Activated CD4-positive, alpha-beta T cell treated with anti-CD3 and anti-CD28 coated beads, Interleukin-2, Interleukin-6, amounts not matched to agents 100 ng/mL and 50 ng/mL, durations not matched to agents 16 hours and 8 hours (primary cell): ENCODE measurements at places on chromosomes 16 and 17.

DNA sequence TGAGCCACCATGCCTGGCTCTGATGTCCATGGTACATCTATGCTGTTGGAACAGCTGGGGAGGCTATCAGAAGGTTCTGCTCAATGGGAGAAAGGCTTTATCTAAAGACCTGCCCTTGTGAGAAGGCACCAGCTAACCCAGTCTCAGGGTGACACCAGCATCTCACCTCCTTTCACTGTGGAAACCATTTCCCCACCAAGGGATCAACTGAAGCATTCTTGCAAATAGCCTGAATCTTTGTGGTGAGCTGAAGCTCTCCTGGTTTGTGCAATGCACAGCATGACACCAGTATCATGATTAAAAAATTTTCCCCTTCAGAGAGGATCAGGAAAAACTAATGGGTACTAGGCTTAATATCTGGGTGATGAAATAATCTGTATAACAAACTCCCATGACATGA lies 5.1 kb downstream of the CCL18 start:
- DNase-seq, result no peak

GRCh38 chr17:18139949-18140348 lies 31.4 kb downstream of the MYO15A start:
- DNase-seq, result no peak

GRCh38 chr17:51121620-51122472 lies 1.2 kb upstream of the SPAG9 start:
- peak; percentile 93 for DNase-seq

DNA sequence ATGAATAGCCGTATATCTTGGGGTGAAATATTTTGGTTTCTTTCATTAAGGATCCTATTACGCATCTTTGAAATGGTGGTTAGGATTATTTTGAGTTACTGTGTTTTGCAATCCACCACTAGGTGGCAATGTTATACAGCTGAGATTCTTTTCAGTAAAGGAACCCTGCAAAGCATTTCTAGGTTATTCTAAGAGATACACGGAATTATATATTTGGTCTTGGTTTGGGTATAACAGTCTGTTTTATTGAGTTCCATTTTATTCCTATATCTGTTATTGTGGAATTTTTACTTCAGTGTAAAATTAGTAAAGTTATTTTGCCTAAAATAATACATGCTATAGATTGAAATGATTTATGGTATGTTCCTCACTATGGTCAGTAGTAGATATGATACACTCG lies 62.9 kb upstream of the CPHXL start:
- peak; percentile 65 for DNase-seq

DNA sequence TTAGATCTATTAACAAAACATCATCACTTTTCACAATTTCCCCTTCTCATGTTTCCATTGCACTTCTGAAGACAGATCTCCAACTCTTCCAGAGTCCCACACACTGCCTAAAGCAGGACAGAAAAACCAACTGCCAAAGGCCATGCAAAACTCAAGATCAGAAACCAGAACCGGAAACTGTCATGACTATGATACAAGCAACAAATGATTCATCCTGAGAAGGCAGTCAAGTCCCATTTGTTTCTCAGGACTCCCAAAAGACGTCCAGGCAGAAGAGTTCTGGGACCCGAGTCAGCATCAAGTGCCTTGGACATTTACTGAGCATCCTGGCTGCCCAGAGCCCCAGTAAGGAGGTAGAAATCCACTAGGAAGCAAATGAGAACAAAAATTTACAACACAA lies 38.8 kb downstream of the ERN1 start:
- peak; percentile 80 for DNase-seq

DNA sequence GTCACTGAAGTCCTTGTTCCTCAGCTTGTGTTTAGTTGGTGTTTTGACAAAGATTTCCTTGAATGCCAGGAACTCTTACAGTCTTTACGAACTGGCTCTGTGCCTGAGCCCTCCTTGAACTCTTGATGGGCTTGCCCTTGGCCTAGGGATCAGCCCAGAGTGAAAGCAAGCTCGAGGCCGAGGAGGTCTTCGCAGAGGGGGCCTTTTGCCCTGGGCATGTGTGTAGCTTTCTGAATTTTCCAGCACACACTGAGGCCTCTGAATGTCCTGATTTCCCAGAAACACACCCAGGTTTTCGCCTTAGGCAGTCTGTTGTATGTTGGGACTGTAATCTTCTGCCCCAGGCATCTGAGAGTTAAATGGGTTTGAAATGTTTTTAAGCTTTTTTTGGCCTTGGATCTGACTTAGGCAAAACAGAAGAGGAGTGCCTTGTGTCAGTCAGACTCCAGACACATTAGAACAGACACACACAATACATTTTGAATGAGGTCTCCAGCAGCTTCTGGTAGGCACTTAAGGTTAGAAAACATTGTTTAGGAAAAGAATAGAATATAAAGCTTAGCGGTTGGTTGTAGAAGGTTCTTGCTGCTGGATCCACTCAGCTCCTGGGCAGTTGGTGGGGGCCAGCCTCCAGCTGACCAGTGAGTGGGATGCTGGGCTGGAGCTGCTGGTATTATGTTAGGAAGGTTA lies 17.1 kb downstream of the FOXK2 start:
- no peak for DNase-seq

- no peak for DNase-seq
Observed at GRCh38 chr17:18069101-18069500, 18.6 kb upstream of the DRG2 start.

DNA sequence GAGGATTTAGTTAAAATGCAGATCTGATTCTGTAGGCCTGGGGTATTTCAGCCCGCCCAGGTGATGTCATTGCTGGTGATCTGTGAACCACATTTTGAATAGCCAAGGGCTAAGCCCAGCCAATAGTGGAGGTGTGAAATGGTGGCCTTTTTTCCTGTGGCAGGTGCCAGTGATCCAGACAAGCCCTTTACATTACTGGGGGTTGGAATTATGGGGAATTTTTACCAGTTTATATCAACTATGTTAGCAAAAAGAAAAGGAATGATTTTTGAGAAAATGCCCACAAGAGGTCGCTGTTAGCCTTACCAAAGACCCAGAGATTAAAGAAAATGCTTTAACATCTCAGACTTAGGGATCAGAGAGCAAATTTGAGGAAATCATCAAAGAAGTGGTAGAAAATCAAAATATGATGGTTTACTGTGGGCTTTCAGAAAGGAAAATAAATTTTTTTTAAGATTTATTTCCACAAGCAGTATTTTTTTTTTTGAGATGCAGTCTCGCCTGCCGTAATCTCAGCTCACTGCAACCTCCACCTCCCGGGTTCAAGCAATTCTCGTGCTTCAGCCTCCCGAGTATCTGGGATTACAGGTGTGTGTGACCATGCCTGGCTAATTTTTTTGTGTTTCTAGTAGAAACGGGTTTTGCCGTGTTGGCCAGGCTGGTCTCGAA lies 3.9 kb downstream of the VPS35L start:
- peak; percentile 53 for DNase-seq

GRCh38 chr16:56273615-56274014 lies 82.3 kb downstream of the GNAO1 start:
- DNase-seq, result no peak

GRCh38 chr17:1414001-1414574 lies 14.1 kb upstream of the YWHAE start:
- DNase-seq, result no peak

- no peak for DNase-seq
Observed at GRCh38 chr17:78972507-78973105, 7.1 kb downstream of the LGALS3BP start.

GRCh38 chr17:82236142-82236971 lies 7.5 kb downstream of the SLC16A3 start:
- DNase-seq, result peak; percentile 78

DNA sequence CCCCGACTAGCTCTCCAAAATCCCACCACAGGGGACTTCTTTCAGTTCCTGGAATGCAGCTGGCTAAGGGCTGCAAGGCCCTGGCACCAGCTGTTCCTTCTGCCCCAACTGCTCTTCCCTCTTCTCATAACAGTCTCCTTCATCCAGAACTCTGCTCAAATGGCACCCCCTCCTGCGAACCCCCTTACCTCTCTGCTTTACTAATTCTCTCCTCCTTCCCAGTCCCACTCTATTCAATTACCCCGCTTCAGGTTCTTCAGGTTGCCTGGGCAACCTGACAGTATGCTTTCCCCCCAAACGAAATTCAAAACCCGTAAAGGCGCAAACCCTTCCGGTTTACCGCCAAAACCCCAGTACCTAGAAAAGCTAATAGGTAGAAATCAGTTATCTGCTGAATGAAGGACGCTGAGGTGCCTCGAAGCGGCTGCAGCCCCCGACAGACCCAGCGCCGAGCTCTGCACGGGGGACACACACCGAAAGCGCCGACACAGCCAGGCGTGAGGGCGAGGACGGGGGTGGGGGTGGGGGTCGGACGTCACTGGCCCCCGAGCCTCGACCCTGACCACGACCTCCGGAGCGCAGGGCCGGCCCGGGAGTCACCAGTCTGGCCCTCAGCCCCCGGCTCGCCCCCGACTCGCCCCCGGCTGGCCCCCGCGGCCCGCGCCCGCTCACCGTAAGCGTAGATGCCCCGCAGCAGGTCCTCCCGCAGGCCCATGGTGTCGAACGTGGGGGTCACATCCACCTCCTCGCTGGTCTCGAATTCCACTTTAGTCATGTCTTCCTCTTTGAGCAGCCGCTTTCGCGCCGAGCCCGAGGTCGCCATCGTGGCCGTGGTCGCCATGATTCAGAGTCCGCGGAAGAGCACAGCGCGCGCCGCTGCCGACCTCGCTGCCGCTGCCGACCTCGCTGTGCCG lies 550 bp downstream of the EIF4A3 start:
- peak; percentile 32 for DNase-seq

GRCh38 chr16:71244521-71244920 lies 14.0 kb upstream of the HYDIN start:
- DNase-seq, result no peak
